ENCODE measurements at places on chromosomes 13 and 19.

DNA sequence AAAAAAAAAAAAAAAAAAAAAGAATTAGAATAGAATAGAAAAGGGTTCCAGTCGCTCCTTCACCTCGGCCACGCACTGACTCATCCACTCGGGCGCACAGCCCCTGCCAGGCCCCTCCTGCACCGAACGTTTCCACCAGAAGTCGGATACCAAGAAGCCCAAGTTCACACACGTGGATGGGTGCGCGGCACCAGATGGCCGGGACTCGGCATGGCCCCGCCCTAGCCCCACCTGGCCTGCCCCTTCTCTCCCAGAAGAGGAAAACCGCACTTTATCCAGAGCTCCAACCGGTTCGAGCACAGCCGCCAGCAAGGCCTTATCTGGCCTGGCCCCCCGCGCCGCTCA, 5.9 kb downstream of the PRR36 start:
- no peak for DNase-seq

DNA sequence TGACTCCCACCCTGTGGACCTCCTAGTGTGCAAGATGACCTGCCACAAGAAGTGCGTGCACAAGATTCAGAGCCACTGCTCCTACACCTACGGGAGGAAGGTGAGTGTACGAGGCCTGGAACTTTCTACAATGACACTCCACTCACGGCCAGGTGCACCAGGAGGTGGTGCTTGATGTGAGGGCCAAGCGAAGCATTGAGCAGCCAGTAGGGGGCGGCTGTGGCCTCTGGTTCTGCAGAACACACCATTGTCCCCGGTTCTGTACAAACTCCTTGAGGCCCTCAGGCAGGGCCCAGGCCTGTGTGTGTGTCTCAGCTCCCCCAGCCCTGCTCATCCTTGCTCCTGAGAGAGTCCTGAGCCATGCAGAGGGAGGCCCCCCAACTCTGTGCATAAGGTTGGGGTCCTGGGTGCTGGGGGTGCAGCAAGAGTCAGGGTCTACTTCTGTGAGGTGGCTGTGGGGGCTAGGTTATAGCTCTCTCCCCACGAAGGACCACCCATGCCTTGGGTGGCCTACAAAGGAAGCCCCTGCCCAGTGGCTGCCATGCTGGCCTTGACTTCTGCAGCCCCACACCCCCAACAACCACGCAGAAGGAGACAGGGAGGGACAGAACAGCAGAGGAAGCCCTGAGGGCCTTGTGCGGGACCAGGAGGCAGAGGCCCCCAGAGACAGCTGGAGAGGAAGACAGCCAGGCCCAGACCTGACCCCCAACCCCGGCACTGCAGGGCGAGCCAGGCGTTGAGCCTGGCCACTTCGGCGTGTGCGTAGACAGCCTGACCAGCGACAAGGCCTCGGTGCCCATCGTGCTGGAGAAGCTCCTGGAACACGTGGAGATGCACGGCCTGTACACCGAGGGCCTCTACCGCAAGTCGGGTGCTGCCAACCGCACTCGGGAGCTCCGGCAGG, 9.7 kb upstream of the USE1 start:
- DNase-seq = peak; percentile 35

DNA sequence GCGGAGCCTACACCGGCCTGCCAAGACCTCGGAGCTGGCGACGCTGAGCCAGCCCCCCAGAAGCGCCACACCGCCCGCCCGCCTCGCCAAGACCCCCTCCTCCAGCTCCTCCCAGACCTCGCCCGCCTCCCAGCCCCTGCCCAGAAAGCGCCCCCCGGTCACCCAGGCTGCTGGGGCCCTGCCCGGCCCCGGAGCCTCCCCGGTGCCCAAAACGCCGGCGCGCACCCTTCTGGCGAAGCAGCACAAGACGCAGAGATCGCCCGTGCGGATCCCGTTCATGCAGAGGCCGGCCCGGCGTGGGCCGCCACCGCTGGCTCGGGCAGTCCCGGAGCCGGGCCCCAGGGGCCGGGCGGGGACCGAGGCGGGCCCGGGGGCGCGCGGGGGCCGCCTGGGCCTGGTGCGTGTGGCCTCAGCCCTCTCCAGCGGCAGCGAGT, 10.2 kb downstream of the C19orf25 start:
- DNase-seq = peak; percentile 39

GRCh38 chr13:50711996-50712395, 131.5 kb downstream of the DLEU7 start:
- DNase-seq = no peak

DNA sequence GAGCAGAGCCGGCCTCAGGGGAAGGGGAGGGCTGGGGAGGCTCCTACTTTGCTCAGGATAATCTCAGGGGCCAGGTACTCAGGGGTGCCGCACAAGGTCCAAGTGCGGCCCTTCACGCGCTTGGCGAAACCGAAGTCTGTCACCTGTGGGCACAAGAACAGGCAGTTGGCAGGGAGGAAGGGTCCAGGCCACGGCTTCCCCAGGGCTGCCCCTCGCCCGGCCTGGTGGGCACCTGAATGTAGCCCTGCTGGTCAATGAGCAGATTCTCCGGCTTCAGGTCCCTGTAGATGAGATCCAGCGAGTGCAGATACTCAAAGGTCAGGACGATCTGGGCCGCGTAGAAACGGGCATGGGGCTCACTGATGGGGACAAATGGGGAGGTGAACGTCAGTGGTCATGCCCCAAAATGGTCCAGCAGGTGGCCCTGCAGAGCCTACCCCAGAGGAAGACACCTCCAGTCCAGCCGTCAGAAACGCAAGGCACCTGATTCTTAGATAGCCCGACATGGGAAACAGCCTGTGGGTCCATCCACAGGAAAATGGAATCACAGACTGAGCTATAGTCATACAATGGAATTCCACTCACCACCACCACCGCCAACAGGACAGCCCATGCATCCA, 7.1 kb upstream of the SAMD1 start:
- DNase-seq = no peak

DNA sequence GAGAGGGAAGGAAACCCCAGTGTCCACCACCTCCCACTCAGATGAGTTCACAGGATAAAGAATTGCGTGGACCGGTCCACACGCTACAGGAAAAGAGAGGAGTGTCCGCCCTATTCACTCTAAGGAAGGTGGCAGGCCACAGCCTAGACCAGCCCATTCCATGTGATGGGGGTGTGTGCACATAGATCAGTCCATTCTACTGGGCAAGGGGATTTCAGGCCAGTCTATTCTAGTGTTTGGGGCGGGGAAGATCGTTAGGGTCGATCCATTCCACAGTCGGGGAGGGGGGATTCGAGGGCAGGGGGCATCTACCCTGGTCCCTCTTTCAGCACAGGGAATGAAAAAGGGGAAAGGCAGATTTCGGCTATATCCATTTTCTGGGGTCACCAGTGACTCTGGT, 7.8 kb downstream of the FIZ1 start:
- DNase-seq = no peak

GRCh38 chr19:7703332-7703731, 1.4 kb upstream of the FCER2 start:
- DNase-seq = no peak

- DNase-seq = no peak
Observed at GRCh38 chr13:50467156-50468110, 376.1 kb downstream of the DLEU7 start.

DNA sequence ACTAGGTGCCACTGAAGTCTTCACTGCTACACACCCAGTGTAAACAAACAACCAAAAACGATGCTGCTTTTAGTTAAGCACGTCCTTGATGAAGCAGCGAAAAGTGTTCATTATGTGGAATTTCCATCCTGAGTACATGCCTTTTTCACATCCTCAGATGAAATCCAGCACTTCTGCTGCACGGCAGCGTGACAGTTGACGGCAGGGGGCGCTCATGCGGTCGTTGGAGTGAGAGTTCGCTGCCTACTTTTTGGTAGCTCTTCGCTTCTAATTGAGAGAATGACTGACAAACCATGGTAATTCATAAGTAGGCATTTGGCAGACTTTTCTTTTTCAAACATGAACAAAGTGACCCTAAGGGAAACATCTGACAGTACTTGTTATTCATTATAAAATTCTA, 1124.9 kb downstream of the EFNB2 start:
- DNase-seq = peak; percentile 35

DNA sequence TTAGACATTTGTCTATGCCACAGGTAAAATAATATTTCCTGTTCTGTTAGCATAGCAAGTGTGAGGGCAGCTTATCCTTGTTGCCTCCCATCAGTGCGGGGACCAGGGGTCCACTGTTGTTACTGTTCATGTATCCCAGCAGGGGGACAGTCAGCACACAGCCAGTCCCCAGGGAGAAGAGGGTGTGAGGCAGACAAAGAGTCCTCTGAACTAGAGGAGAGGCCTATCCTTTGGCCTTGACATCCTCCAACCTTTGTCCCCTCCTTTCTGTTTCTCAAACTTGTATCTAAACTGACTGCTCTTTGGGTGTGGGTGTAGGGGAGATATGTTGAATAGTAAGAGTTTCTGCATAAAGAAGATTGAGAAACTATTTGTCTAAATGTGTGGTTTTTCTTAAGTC, 2.9 kb upstream of the GPR18 start:
- no peak for DNase-seq

Measured in fibroblast of skin of back (primary cell).